Activated T-cell treated with anti-CD3 and anti-CD28 coated beads for 1 hour (primary cell): ENCODE measurements at places on chromosomes 2 and 18.

GRCh38 chr2:197560146-197560665 is 44.3 kb downstream of the MOB4 start:
- no peak for DNase-seq

GRCh38 chr2:98586551-98587140 is 21.7 kb downstream of the COA5 start:
- DNase-seq = no peak

- DNase-seq = no peak
Measured at GRCh38 chr2:202432776-202433175, 56.6 kb downstream of the BMPR2 start.

- DNase-seq = no peak
Measured at GRCh38 chr2:179569831-179570233, 291.6 kb downstream of the ZNF385B start.

DNA sequence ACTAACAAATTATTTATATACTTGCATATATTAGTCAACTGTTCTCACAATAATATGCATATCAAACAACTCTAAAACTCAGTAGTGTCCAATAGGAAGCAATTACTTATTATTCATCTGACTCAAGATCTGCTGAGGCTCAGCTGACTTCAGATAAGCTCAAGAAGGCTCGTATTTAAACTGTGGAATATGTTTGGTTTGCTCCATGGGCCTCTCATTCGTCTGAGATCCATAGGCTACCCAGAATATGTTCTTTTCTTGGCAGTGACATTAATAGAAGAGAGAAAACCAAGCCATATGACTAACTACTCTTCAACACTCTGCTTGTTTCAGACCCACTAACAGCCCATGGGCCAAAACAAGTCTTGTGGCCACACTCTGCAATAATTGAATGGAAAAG is 107.7 kb upstream of the MAP2 start:
- no peak for DNase-seq

GRCh38 chr2:37586663-37587317 is 84.7 kb downstream of the CDC42EP3 start:
- DNase-seq = no peak

GRCh38 chr2:43111788-43112554 is 114.4 kb downstream of the ZFP36L2 start:
- DNase-seq = no peak

- no peak for DNase-seq
Measured at GRCh38 chr2:217706095-217706494, 296.7 kb downstream of the TNS1 start.

- no peak for DNase-seq
Measured at GRCh38 chr2:133072837-133073694, 403.1 kb upstream of the LYPD1 start.

DNA sequence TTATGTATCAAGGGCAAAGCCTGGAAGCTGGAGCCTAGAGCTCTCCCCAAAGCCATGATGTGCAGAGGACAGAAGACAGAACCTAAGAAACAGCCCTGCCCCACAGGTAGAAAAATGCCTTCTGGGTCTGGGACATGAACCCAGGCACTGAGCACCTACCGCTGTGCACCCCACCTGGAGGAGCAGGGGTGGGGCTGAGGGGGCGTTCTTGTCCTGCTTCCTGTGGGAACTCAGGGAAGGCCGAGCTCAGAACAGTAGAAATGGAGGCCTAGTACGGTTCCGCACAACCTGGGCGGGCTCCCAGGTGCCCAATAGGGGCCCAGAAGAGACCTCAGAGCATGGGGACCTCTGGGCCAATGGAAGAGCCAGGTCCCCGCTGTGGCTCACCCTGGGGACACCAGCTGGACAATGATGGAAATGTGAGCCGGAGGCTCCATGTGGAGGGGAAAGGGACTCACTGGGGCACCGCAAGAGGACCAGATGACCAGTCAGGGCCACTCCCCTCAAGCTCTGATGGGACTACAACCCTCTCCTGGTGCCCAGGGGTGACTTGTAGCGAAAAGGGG is 3.2 kb downstream of the CRACDL start:
- no peak for DNase-seq

- no peak for DNase-seq
Measured at GRCh38 chr18:46475390-46475752, 181.6 kb downstream of the LOXHD1 start.

DNA sequence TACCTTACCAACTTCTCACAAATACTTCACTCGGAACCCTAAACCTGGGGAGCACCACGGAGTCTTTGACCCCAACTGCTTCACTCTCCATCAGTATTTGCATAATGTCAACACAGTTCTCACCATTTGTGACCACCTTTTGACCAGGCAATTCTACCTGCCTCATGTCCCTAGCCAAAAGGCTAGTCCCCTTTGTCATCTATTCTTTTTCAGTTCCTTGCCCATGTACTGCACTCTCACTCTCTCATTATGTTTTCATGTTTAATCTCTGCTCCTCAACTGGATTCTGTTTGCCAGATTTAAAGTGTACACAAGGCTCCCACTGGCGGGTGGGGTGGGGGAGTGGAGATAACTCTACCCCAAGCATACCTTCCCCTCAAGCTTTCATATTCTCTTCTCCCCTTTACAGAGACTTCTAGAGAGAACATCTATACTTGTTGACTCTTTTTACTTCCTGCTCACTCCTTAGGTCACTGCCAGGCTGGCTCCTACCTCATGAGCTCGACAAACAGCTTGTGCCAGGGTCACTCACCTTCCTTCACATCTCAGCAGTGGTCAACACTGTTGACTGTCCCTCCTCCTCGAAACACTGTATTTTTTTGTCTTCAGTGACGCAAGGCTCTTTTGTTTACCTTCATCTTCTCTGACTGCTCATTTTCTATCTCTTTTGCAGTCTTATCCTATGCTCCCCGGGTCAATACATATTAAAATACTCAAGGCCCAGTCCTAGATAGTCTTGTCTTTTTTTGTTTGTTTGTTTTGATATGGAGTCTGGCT is 88.7 kb upstream of the MAP4K3 start:
- DNase-seq = no peak

DNA sequence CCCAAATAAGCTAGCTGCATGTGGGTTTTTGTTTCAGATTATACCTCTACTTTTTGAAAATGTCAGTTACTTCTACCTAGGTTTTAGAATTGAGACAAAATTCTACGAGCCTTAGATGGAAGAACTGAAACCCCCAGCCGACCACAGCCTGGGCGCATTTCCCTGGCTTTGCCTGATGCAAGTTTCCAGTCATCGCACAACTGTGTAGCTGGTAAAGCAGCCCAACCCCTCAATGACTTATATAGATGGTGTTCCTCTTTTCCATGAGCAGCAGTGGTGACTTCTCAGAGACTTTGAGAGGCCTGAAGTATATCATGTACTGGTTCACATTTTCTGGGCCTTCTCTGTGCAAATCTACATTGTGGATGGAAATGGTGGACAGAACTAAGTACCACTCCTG is 515.4 kb upstream of the RAB6C start:
- DNase-seq = no peak

GRCh38 chr2:10091182-10091888 is 11.1 kb upstream of the CYS1 start:
- no peak for DNase-seq

DNA sequence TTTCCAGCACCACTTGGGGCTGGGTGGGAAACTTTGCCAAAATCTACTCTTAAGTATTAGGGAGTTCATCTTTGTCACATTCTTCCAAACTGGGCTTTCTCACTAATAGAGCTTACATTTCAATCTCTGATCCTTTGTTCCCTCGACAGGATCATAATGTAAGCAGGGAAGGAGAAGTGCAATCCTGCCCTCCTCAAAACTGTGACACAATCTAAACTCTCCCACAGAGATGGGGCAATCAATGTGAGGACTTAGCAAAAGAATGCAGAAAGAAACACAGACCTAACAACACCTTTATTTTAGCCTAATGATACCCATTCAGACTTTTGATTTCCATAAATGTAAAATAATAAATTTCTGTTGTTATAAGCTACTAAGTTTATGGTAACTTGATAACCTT is 40.8 kb downstream of the DSEL start:
- no peak for DNase-seq

- DNase-seq = no peak
Measured at GRCh38 chr2:163200741-163201140, 362.2 kb upstream of the KCNH7 start.

GRCh38 chr2:135985826-135986393 is 484 bp upstream of the DARS1 start:
- DNase-seq = no peak

DNA sequence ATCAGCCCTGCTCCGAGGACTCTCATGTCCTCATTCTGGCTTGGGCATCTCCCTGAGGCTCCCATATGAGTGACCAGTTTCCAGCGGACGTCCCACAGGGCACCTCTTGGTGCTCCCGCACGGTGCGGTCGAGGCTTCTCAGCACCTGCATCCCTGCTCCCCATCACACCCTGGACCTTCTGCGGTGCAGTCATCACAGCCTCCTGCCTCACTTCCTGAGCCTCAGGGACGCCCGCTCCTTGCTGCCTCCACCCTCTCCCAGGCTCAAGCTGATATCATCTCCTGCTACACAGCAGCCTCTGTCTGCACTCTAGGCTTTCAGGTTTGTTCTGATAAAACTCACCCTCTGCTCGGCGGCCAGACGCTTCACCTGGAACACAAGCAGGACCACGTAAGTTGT is 185.0 kb downstream of the TMEM18 start:
- DNase-seq = no peak
